ENCODE measurements at places on chromosomes 1 and 21.
A peak's percentile ranks its signal among the peaks of the same experiment; 100 is the strongest.

DNA sequence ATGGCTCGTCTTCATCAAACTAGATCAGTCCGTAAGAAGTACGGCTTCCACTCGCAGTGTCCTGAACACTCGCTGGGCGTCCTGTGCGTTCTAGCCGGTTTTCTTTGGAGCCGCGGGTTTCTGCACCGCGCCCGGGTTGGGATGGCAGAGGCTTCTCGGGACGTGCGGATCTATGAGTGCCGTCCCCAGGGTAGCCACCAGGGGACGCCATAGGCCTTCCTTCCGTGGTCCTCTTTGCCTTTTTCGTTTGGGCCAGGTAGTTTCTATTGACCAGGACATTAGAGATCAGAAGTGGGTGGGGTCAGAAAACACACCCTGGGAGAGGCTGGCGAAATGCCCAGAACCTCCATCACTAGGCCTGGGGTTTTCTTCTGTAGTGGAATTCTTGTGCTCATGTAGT lies 273.8 kb downstream of the FAM72C start:
- DNase-seq = no peak

DNA sequence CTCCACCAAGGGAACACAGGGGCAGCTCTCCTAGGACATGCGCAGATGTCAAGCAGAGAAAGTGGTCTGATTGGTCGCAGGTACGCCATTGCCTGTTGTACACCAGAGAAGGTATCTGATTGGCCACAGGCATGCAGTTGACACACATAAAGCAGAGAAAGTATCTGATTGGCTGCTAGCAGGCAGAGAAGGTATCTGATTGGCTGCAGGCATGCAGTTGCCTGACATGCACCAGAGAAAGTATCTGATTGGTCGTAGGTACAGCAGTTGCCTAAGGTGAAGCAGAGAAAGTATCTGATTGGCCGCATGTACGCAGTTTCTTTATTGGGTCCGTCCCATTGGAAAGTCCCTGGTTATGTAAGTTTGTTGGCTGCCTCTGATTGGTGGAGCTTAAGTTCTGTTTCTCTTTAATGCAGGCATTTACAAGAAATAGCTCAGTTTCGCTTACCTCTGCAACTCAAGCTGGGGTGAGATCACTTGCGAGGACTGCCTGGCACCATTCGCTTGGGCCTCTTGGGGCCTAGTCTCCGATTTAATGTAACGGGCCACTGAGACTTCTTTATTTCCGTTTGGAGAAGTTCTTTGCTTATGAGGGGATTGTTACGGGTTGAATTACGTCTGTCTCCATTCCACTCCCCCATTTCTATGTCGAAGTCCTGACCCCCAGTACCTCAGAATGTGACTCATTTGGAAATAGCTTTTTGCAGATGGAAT lies 74.2 kb downstream of the SIK1 start:
- DNase-seq = no peak

GRCh38 chr1:66938613-66939012 lies 13.8 kb downstream of the MIER1 start:
- DNase-seq = no peak

DNA sequence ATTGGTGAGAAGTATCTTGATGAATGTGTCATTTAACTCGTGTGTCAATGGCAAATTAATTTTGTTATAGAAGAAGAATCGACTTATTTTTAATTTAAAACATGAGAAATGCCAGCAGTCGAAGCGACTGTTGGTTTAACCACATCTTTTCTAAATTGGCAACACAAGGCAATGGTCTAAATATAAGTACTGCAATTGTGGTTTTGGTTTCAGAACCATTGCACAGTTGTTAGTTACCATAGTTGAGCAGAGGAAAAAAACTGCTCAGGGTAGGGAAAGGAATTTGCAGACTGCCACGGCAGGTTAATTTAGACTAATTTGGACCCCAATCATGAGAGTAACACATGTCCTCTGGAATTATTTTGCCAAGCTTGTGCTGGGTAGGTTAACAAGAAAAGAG lies 185.6 kb upstream of the RUNX1 start:
- DNase-seq = peak; percentile 74

DNA sequence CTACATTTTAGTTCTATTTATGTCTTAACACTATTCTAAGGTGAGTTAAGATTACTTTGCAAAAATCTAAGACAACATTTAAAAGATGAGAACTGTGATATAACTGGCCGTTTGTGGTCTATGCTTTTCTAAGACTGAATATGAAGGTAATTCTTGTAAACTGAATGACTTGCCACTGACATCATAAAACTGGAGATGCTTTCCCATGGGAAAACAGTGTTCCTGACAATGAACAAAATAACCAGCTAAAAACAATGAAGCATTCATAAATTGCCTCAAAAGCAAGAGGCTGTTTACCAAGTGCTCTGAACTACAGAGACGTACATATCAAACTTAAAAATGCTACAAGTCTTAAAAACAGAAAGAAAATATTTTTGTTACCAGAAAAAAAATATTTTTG lies 54.7 kb downstream of the APP start:
- DNase-seq = peak; percentile 62

DNA sequence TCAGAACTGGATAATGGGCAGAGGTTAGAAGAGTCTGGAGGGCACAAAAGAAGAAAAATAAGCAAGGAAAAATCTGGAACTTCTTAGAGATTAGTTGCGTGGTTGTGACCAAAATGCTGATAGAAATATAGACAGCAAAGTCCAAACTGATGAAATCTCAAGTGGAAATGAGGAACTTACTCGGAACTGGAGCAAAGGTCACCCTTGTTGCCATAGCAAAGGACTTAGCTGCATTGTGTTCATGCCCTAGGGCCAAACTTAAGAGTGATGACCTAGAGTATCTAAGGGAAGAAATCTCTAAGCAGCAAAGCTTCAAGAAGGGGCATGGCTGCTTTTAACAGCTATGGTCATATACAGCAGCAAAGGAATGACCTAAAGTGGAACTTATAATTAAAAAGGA lies 180.0 kb downstream of the TTLL7 start:
- no peak for DNase-seq

DNA sequence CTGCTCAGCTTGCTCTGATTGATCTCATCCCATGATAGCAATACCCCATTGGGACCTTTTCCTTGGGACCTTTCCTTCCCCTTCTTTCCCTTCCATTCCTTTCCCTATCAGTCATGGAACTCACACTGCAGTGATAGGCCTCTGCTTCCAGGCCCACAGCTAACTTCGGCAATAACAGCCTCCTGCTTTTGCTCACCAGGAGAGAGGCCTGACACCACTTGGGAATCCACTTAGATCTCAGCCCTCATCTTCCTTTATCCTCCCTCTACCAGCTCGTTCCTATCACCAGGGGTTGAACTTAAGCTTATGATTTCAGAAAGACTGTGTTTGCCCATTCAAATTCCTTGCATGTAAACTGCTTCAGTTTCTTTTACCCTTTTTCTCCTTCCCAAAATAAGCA lies 11.0 kb upstream of the TIPRL start:
- no peak for DNase-seq
